ENCODE measurements at places on chromosomes 7 and 10.
A peak's percentile ranks its signal among the peaks of the same experiment; 100 is the strongest.

DNA sequence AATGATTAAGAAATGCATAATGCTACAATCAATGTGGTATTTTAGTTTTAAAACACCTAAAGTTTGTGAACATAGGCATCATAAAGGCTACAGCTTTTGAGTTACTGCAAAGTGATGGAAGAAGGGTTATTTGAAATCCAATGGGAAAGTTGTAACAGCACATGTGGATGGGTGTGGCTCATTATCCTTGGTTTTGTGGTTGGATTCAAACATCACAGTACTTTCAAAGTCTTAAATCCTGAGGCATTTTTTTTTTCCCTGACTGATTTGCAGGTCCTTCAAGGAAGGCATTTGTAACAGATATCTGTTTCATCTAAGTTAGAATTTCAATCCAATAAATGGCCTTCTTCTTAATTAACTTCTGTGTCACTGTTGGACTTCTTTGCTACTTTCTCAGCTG, 9.8 kb upstream of the SHTN1 start:
- no peak for DNase-seq

DNA sequence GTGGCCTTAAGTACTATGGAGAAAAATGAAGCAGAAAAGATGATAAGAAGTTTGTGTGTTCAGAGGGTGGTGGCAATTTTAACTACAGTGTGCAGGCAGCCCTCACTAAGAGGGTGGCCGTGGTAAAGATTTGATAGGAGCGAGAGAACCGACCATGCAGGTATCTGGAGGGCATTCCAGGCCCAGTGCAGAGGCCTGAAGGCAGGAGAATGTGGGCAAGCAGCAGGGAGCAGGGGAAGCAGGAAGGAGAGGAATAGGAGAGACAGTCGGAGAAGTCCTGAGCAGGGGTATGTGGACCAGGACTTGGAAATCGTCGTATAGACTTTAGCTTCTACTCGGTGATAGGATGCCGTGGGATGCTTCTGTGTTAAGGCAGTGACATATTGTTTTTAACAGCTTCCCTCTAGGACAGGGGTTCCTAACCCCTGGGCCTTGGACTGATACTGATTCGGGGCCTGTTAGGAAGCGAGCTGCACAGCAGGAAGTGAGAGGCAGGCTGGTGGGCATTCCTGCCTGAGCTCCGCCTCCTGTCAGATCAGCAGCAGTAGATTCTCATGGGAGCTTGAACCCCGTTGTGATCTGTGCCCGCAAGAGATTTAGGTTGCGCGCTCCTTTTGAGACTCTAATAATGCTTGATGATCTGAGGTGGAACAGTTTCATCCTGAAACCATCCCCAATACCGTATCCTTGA, 227.2 kb downstream of the CCDC3 start:
- no peak for DNase-seq

GRCh38 chr7:2315787-2316186, 1.5 kb upstream of the SNX8 start:
- DNase-seq, result no peak

- no peak for DNase-seq
These were observed 4.2 kb upstream of the SORBS1 start for GRCh38 chr10:95565336-95565735.

DNA sequence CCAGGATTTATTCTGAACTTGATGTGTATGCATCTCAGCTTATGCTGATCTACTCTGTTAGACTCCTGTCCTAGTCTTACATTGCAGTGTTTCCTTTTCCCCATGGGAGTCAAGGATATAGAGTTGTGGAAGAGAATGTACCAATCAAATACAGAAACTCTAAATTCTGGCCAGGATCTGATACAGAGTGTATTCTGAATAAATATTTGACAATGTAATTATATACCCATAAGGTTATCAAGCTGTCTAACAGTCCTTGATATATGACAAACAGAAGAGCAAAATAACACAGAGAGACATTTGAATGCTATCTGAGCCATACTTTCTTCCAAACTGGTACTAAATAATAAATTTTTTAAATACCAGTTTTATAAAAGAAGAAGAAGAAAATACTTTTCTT, 116.8 kb downstream of the ETV1 start:
- no peak for DNase-seq

GRCh38 chr7:16347827-16348192, 73.5 kb downstream of the CRPPA start:
- DNase-seq, result no peak

GRCh38 chr7:117790731-117791130, 82.5 kb downstream of the CTTNBP2 start:
- DNase-seq, result no peak

- no peak for DNase-seq
These were observed 515.1 kb upstream of the GALNT17 start for GRCh38 chr7:70616821-70617220.

DNA sequence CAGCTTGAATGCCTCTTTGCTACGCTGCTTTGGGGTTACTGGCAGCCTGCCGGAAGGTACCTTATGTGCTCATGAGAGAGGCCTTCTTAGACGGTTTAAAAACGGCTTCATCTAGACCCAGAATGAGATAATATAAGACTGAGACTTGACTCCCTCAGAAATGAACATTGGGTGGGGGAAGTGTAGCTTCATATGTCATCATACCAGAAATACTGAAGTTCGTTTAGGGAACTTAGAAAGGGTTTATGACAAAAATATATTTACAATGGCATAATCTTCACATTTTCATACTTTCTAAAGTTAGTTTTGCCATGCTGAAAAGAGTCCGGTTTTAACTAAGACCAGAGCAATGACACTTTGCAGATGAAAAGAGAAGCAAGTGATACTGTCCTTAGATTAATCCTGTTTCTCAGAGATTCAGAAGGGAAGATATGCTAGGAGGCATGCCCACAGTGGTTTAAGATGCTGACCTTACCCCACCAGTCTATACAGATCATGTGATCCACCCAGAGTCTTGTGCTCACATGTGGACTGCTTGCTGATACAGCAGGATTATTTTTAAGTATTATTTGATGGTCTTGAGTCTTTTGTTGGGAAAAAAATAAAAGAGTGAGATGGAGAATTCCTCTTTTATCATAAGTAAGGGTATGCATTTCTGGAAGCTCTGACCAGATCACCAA, 40.8 kb upstream of the HGF start:
- DNase-seq, result no peak

DNA sequence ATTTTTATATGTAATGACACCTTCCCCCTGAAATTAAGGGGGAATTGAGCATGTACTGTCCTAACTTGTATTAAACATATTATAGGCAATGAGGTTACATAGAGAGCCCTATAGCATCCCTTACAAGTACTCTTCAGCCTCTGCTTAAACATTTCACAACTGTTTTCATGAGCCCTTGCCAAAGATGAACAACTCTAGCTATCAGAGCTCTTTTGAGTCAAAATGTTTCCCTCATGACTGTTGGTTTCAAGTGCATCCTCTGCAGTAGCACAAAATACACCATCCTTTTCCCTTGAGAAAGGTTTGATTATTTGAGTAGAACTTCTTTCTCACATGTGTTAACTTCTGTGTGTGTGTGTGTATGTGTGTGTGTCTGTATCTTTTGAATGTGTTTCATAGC, 1157.6 kb upstream of the CELF2 start:
- no peak for DNase-seq

DNA sequence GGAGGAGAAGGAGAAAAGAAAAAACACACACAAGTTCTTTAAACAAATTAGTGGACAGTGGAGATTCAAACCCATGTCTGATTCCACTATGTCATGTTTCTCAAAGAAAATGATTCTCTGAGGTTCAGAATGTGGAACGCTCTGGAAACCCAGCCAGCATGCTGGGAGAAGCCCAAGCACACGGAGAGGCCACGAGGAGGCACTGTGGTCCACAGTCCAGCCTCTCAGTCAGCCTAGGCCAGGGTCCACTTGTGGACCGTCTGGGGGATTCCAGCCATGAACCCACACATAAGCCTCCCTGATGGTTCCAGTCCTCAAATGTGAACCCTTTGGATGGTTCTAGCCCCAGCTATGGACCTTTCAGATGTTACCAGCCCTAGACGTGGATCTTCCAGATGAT, 73.4 kb downstream of the CAV1 start:
- DNase-seq, result no peak

GRCh38 chr7:79096361-79096805, 357.1 kb downstream of the MAGI2 start:
- DNase-seq, result no peak

GRCh38 chr10:86961481-86962091, 3.2 kb downstream of the SNCG start:
- no peak for DNase-seq

DNA sequence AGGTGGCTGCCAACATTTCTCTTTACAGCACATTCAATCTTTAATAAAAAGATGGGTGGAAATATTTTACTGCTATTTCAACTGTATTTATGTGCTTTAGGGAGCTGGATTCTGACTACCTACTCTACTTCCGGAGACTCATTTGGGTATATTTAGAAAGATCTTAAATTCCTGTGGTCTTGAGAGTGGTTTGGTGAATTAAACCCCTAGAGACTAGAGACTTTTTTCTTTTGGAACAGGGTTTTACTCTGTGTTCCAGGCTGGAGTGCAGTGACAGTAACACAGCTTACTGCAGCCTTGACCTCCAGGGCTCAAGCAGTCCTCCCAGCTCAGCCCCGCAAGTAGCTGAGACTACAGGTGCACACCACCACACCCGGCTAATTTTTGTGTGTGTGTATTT, 79.0 kb upstream of the HABP2 start:
- no peak for DNase-seq

DNA sequence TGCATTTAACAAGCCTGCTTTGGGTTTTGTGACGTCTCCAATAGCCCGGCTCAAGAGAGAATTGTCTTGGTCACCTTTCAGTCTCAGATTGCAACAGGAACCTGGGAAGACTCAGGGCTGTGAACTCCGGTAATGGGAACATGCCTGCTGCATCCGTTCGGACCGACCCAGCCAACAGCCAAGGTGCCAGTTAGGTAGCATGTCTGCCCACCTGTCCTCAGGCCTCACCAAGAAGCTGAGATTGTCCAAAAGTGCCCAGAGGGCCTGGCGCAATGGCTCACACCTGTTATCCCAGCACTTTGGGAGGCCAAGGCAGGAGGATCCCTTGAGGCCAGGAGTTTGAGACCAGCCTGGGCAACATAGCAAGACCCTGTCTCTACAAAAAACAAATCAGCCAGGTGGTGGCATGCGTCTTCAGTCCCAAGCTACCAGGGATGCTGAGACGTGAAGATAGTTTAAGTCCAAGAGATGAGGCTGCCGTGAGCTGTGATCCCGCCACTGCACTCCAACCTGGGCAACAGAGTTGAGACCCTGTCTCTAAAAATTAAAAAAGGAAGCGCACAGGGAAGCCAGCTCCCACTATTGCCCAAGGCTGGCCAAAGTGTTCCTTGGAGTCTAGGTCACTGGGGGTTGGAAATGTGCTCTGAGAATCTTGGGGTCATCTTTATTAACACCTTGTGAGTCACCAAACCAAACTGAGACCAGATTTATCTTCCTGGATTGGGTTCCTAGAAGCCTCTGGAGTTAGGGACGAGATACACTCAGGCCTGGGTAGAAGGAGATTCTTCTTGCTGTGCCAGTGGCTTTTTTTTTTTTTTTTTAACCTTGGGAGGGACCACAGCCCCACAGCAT, 26.9 kb downstream of the BAG3 start:
- no peak for DNase-seq

- DNase-seq, result no peak
These were observed 53.7 kb downstream of the CAV1 start for GRCh38 chr7:116578526-116578925.

DNA sequence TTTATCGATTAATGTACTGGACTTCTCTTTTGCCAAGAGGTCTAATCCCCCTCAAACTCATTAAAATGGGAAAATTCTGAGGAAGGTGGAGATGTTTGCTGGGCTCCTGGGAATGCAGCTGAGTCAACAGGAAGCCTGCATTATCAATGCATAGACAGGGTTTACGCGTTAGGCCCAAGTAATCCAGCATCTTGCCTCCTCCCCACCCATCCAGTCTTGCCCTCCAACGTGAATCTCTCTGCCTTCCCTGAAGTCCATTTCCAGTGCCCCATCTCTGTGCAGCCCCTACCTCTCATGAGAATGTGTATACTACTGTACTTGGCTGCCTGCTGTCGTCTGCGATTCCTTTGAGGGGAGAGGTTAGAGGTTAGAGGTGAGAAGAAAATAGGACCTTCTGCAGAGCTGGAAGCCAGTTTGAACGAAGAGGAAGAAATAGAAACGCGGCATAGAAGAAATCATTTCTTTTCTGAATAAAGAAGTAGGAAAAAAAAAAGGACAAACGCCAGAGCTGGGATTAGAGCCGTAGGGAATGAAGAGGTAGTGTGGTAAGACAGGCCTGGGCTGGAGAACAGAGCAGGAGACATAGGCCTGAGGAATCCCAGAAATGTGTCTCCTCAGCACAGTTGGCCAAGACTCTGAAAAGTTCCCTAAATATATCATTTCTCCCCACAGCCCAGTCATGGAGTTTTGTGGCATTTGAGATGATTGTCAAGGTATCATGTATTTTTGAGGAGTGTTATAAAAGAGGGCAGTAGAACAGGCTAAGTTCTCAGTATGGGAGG, 75.6 kb downstream of the MYOF start:
- peak; percentile 35 for DNase-seq

GRCh38 chr7:143299840-143300239, 11.7 kb downstream of the CASP2 start:
- DNase-seq, result peak; percentile 73

- DNase-seq, result no peak
These were observed 66.4 kb downstream of the GALNT17 start for GRCh38 chr7:71198391-71198790.

- DNase-seq, result no peak
These were observed 9.6 kb downstream of the CTTNBP2 start for GRCh38 chr7:117863618-117864017.

GRCh38 chr10:128710098-128710797, 584.0 kb upstream of the MKI67 start:
- DNase-seq, result no peak

DNA sequence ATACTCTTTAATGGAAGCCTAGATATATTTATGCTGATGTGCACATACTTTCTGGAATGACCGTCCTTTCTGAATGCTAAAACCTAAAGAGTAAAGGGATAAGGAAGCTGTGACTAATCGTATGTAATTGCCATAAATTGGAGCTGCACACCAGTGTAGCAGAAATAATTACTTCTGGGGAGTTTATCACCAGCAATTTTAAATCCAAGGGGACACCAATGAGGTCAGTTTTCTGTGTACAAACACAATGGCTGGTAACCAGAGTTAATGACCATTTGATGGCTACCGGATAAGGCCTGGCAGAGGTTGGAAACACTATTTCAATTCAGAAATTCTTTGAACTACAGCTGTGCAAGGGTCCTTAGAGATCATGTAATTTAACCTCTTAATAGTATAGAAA, 670.1 kb downstream of the REEP3 start:
- no peak for DNase-seq

DNA sequence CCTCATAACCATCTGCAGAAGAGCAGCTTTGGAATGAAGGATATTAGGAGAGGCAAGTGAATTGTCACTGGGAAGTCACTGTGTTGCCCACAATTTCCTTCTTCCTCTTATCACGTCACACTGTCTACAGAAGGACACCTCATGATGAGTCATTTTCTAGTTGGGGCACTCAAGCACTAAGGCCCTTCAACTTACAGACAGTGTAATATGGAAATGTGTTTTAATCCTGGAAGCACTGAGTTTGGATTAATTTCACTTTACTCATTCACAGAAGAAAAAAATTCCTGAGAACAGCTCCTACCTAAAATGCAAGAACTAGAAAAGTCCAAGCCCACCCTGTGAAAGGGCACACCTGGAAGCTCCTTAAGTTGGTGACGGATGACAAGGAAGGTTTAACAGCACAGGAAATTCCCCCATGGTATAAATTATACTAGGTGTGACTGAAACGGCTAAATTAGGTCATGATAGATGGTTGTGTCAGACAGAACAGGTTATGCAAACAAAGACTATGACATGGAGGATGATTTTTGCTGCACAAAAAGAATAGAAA, 56.6 kb downstream of the PARD3 start:
- no peak for DNase-seq

Measured in iPS-NIHi11 (cell line).